ENCODE measurements at places on chromosomes 16 and 17. TPM values are rescaled to one million over a fixed set of nuclear protein-coding genes. Genes with fewer than 3 reads are reported as not detected.

- DNase-seq = no peak
Observed at GRCh38 chr16:57502048-57502775, 15.9 kb upstream of the DOK4 start.

- DNase-seq = no peak
Observed at GRCh38 chr17:74430385-74430705, 1.5 kb upstream of the GPRC5C start.

GRCh38 chr16:67228905-67229304 lies 2.0 kb downstream of the TMEM208 start:
- no peak for DNase-seq

DNA sequence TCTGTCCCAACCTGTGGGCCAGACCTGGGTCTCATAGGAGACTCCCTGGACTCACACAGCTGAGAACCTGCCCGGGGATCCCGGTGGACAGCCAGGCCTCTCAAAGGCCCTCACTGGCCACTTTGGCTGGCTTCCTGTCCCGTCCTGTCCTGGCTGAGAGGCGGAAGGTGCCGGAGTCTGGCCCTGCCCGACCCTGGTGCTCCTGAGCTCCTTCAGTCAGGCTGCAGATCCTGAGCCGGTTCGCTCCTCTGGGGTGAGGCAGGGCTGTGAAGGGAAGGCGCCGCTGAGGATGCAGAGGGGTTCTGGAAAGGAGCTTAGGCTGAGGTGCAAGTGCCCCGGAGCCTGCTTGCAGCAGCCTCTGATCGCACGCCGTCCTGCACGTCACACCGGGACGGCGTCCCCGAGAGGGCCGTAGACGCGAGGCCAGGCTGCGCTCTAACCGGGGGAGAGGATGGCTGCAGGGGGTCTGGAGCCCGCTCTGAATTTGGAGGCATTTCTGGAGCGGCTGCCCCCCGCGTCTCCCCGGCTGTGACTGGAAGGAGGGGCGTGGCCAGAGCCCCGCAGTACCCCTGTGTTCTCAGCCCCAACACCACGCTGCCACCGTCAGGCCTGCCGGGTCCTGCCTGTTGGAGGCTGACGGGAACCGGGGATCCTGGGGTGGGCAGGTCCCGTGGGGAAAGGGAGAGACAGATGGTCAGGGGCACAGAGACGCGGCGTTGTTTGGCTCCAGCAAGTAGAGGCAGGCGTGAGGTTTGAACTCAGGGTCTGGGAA lies 4.1 kb downstream of the HGS start:
- DNase-seq = no peak

The UBN1 gene
- 50.8 TPM for total RNA-seq
